Midbrain (tissue), 1 donor: ENCODE measurements at places on chromosomes 4 and X.

- no peak for DNase-seq
Measured at GRCh38 chr4:168803732-168804131, 206.3 kb downstream of the CBR4 start.

GRCh38 chr4:140789759-140790158, 33.6 kb upstream of the TBC1D9 start:
- DNase-seq, result no peak

DNA sequence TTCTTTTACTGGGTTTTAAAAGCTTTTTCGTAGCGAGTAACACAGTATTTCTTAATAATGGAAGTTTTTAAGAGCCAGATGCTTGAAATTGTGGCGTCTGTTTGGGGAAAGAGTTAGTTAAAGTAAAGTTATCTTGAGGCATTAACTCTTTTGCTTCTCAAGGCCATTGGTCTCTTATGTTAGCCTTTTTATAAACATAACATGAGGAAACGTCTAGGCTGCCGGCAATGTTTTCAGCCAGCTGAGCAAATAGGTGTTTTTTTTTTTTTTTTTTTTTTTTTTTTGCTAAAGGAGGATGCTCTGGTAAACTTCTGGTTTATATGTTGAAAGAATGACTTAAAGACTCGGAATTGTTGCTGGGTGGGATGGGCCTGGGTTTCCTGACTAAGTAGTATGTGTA, 51.1 kb upstream of the RBMX start:
- no peak for DNase-seq

- DNase-seq, result no peak
Measured at GRCh38 chr4:64271601-64272081, 137.6 kb downstream of the TECRL start.

DNA sequence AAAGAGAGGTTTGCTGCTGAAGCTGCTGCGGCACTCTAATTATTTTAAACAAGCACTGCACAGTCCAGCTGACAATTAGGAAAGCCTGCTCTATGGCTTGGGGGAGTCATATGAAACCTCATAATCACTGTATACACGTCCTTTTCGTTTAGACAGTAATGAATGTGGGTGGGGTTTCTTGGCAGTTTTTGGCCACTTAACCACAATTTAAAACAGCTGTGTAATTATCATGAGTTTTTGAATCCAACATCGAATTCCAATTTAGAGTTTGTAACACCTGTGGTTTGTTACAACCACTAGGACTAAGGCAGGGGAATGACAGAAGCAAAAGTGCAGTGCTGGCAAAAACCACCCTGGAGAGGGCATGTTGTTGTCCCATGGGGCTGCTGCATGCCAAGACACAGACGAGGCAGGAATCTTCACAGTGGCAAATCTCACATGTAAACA, 99.5 kb downstream of the CXXC4 start:
- DNase-seq, result no peak
